SIG-M5 (cell line): ENCODE measurements at places on chromosomes 5 and 9.

DNA sequence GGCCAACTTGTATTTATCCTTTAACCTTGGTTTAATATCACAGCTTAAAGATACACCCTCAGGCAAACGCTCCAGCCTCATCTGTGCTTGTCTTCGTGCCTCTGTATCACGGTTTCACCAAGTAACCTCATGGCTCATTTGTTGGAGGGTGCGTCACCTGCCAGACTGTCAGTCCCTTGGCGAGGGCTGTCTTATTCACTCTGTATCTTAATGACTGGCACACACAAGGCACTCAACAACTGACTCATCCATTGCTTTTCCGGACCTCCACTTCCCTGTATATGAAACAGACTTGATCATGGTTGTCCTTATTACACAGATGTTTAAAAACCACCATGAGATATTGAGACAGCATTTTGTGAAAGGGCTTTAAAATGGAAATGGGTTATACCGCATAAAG, 28.0 kb downstream of the LCP2 start:
- DNase-seq, result no peak

- no peak for DNase-seq
These were observed 853.7 kb downstream of the TAF11L14 start for GRCh38 chr5:18487928-18488480.

GRCh38 chr5:146832985-146833732, 45.4 kb downstream of the PPP2R2B start:
- no peak for DNase-seq

DNA sequence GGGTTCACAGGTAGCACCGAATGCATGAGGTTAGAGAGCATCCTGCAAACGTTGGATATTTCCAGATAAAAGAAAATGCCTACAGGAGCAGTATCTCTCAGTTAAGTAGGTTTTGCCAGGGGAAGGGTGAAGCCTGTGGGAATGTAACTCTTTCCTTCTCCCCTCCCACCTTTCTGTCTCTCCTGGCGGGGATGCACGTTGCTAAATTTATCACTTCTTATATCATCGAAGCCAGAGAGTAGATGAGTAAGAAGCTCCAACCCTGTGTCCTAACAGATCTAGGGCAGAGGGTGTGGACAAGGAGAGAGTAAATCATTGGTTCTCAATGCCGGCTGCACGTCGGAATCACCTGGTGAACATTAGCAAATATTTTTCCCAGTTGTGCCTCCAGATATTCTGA, 457.5 kb downstream of the ENC1 start:
- no peak for DNase-seq

DNA sequence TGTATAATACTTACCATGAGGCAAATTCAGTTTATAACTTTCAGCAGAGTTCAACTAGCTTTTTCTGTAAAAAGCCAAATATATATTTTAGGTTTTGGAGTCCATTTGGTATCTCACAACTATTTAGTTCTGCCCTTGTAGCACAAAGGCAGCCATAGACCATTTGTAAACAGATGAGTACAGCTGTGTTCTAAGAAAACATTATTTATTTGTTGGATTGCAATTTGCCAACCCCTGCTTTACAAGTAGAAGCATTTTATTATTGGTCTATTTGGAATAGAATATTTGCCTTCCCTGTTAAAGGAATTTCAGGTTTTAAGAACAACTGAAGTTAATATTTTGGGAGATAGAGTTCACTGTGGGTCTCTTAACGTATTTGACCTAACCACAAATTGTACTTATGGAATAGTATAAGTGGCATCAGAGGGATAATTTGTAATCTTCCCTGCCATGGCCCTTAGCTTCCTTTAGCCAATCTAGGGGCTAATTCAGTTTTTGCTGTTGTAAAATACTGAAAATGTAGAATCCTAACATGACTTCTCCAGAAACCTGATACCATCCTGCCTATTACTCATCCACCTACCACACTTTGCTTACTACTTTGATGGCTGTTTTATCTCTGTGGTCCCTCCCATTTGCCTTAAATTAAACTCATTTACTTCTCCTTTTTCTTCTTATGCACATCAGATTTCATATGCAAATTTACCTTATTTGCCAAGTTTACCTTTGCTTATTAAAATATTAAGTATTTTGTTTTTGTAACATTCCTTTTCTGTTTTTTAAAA, 109.2 kb downstream of the DMXL1 start:
- DNase-seq, result no peak

DNA sequence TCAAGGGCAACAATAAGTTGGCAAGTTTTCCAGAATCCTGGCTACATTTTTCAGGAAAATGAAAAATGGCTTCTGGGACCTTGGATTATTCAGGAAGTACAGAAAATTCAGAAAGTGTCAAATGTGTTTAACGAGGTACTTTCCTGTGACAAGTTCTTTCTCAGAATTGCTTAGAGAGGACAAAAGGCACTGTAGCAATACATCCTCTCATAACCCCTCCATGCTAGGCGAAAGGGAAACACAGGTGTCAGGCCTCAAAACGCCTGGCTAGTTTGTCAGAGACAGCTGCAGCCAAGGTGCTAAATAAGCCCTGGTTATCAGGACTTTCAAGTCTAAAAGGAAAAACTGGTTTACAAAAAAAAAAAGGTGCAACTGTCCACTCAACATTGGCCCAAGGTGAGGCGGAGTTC, 115.2 kb downstream of the GNAQ start:
- DNase-seq, result no peak
